ENCODE measurements at places on chromosomes 1 and 21.

GRCh38 chr1:61005614-61006580 is 76.5 kb upstream of the NFIA start:
- no peak for DNase-seq

- no peak for DNase-seq
Measured at GRCh38 chr1:217018648-217019047, 295.4 kb upstream of the ESRRG start.

DNA sequence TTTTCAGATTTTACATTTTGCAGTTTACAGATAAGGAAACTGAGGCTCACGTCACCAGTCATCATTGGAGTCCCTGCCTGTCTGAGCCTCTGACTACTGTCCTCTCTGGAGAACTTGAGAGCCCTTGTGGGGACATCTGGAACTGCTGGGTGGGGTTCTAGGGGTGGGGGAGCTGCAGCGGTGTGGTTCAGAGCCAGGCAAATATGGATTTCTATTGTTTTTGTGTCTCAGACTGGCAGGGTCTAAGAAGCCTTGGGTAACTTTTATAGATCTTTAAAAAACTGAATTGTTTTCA is 46.9 kb downstream of the IER5 start:
- DNase-seq: no peak

GRCh38 chr1:10338047-10338446 is 60.8 kb upstream of the PGD start:
- peak; percentile 36 for DNase-seq

DNA sequence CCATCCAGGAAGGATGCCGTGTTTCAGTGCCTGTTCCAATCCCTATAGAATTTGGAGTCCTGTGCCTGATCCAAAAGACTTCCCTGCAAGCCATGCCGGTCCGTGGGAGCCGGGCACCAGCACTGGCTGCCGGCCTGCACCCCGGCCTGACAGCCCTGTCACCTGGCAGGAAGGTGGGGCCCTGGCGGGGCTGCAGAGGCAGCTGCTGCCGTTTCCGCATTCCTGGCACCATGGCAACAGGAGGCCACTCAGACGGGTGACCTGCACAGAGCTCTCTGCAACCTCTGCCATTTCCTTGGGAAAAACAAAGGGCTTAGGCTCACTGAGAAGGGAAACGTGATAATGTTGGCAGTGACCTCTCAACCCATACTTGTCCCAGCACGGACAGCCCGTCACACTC is 63.2 kb upstream of the TMEM51 start:
- DNase-seq: no peak

DNA sequence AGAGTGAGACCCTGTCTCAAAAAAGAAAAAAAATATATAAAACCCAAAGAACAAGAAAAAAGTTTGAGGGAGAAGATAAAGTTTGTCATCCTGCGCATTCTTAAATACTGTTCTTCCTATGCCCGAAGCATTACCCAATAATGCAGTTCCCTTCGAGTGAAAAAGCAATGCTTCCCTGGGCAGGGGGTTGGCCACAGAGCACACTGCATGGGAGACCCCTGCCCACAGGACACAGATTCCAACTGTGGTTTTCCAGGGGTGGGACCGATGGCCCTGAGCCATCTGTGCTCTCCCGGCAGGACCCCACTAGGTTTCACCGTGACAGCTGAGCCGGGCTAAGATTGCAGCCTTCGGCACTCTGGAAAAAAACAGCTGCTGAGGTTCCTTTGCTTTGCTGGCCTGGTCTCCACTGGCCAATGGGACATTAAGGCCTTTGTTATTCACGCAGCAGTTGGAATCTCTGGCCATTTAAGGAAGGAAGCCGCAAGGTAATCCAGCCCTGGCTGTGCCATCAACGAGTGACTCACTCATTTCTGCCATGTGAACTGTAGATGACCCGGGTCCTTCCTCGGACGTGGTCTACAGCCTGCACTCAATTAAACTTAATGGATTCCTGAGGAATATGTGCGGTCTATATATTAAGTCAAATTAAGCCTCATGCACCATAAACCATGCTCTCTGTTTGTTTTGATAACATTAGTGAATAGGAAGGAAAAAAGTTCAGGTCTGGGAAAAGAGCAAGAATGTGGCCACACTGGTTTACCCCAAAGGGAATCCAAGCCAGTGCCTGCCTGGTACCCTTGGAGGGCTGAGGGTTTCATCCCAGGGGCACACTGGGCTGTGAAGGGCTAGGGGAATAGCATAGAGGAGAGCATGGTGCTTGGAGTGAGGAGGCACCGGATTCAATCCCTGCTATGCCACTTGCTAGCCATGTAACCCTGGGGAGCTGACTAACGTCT is 163.2 kb downstream of the ZBTB18 start:
- DNase-seq: peak; percentile 33

GRCh38 chr1:34162852-34163766 is 1.9 kb downstream of the CSMD2 start:
- DNase-seq: peak; percentile 79

DNA sequence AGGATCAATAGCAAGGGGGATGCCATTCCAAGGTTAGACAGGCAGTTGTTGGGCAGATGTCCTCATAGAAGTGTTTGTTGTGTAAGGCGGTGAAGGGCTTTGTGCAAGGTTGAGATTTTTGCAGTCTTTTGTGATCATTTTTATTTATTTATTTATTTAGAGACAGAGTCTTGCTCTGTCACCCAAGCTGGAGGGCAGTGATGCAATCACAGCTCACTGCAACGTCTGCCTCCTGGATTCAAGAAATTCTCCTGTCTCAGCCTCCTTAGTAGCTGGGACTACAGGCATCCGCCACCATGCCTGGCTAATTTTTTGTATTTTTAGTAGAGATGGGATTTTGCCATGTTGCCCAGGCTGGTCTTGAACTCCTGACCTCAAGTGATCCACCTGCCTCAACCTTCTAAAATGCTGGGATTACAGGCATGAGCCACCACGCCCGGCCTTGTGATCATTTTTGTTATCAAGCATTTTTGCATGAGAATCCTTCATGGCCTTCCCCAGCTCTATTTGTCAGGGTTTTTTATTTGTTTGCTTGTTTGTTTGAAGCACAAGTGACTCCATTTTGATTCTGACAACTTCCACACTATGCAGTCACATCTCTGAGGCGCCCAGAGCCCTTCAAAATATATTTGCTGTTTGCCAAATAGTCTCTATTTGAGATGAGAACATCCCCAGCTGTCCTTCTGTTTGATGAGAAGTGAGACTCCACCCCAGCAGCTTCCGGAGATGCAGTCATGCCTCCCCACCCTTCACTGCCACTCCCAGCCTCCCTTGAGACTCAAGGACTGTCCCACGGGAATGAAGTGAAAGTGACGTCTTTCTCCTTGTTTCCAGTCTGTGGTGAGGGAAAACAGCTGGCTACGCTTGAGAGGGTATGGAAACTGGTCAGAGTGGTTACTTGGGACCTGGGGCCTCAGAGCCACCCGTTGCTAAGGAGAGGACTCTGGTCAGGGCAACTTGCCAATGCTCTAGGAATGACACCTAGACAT is 38.0 kb downstream of the TMEM50B start:
- DNase-seq: peak; percentile 76

DNA sequence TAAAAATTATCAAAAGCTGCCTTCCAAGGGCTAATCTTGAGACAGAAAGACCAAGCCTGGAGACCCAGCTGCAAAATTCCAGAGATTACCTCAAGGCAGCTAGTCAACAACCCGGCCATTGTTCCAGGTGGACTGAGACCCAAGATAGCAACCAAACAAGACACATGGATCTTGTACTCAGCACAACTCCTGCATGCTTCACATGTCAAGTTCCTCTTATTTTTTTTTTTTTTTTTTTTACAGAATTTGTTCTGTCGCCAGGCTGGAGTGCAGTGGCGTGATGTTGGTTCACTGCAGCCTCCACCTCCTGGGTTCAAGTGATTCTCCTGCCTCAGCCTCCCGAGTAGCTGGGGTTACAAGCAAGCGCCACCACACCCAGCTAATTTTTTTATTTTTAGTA is 40.1 kb downstream of the CD2 start:
- DNase-seq: no peak

GRCh38 chr1:112544751-112545150 is 36.0 kb downstream of the WNT2B start:
- DNase-seq: no peak

DNA sequence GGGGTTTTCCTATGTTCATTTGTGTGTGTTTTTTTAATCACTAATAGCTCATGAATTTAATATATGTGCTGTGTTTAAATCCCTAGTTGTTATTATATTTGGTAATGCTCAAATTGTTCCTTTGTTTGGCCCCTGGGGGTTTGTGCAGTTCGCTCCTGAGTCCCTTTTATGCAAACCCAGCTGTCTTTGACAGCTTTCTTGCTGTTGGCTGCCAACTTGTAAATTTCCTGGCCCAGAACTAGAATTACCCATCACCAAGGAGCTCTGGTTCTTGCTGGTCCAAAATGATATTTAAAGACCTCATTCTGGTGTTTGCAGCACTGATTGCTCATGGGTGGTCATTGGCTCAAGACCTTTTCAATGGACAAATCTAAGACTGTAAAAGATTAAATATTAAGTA is 39.6 kb upstream of the PGBD5 start:
- DNase-seq: no peak

- no peak for DNase-seq
Measured at GRCh38 chr1:228828151-228828550, 92.9 kb downstream of the RHOU start.

DNA sequence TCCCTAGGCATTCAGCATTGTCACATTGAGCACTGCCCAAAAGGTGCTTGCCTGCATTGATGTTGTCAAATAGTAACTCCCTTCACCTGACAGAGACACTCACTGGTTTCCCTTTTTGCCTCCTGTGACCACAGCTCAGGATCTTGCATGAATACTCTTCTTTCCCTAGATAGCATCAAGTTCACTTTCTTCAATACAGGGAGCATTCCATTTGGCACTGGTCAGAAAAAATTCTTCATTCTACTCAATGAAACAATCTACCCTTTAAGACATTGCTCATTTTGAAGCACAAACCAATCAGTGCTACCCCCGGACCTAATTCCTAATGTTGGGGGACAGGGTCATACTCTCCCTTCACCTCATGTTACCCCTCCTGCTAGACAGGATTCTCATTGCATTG is 319.0 kb upstream of the SNX7 start:
- no peak for DNase-seq

GRCh38 chr21:37916310-37917051 is at the start of gene KCNJ6:
KCNJ6 (minus strand) TSS chr21:37916457; CDS start chr21:37840682, 75,775 bp downstream.
- DNase-seq: peak; percentile 25

- DNase-seq: peak; percentile 81
Measured at GRCh38 chr1:35554266-35555211, 2.7 kb downstream of the KIAA0319L start.

DNA sequence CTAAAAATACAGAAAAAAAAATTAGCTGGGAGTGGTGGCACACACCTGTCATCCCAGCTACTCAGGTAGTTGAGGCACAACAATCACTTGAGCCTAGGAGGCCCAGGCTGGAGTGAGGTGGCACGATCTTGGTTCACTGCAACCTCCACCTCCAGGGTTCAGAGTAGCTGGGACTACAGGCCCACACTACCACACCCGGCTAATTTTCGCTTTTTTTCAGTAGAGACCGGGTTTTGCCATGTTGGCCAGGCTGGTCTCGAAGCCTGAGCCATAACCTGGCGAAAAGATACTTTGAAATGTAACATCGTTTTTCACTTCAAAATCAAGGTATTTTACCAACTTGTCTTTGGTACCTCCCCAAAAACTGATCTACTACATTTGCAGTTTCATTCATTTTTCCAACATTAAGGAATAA is 6.1 kb downstream of the GAS5 start:
- no peak for DNase-seq

- peak; percentile 70 for DNase-seq
Measured at GRCh38 chr1:167663002-167663772, 33.2 kb downstream of the RCSD1 start.

All from adrenal gland (tissue), 19 donors.